ENCODE measurements at places on chromosomes 2 and 18.

DNA sequence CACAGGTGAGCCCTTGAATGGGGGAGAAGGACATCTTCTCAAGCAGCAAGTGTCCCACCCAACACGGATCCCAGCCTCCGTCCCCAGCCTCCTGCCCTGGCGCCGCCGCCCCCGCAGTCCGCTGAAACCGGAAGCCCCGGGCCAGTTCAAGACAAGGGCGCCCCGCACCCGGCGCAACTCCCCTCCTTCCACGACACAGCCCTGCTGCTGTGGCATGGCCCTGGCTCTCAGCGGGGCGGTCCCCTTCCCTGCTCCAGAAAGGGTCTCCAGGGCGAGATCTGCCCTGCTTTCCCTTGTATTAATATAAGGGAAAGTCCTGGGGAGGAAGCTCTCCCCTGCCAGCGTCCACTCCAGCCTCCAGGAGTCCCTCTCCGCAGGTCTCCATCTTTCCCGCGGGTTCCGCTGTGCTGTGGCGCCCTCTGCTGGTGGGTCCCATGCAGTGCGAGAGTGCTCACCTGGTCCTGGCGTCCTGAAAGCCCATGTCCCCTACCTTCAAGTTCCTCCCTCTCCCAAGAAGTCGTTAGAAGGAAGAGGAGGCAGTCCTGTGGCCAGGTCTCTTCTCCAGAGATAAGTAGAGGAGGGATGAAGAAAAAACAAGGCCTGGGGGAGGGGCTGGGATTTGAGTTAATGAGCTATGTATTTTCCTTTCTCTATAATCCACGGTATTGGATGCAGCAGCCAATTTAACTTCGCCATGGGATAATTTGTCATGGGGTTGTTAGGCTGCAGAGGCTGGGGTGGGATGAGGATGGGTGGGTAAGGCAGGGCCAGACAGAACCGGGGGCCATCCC lies 176.0 kb downstream of the SMAD2 start:
- no peak for DNase-seq

DNA sequence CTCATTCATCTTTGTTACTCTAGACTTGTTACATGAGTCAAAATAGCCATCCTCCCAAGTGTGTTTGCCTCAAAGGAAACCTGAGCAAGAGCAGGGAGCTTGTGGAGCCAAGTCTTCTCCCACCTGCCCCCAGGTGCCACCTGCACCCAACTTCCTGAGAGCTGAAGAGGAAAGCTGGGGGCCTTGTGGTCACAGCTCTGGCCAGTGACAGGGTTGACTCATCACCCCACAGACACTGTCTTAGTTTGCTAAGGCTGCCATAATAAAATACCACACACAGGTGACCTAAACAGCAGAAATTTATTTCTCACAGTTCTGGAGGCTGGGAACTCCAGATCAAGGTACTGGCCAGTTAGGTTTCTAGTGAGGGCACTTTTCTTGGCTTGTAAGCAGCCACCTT lies 99.6 kb downstream of the TPGS2 start:
- DNase-seq: no peak

DNA sequence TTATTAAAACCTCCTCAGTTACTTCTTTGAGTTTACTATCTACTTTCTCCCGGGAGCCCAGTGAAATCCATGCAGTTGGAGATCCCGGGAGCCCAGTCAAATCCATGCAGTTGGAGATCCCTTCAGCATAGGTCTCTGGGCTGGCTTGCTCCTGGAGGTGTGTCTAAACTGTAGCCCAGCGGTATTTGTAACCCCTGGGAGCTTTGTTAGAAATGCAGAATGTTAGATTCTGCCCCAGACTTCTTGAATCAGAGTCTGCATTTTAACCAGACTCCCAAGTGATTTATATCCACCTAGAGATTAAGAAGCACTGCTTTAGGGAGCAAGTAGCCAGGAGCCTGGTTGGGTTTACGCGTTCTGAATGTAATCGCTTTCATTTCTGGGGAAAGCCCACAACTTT lies 54.5 kb downstream of the ARHGAP28 start:
- DNase-seq: no peak

DNA sequence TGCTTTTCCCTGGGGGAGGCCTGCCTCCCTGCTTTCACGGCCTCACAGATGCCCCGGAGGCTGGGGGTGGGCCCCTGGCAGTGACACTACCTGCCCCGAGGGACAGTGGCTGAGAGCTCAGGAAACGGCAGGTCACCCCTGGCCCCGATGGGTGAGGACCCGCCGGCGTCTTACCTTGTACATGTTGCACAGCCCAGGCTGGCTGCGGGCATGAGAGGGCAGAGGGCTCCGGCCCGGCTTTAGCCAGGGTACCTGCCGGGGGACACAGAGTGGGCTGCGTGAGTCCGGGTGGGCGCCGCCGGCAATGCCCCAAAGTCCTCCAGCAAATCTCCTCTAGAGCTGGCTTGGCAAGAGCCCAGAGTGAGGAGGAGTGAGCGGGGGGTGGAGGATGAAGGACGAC lies 122.9 kb downstream of the MBP start:
- DNase-seq: no peak

GRCh38 chr2:169798718-169799592 lies at the start of gene SSB:
TSS of gene SSB (plus strand) at chr2:169798871. CDS start at chr2:169800961, 2,090 bp downstream.
- peak; percentile 86 for DNase-seq

GRCh38 chr2:64328415-64328722 lies 125.6 kb upstream of the LGALSL start:
- no peak for DNase-seq

GRCh38 chr2:111669928-111670695 lies 213.9 kb downstream of the ANAPC1 start:
- no peak for DNase-seq

DNA sequence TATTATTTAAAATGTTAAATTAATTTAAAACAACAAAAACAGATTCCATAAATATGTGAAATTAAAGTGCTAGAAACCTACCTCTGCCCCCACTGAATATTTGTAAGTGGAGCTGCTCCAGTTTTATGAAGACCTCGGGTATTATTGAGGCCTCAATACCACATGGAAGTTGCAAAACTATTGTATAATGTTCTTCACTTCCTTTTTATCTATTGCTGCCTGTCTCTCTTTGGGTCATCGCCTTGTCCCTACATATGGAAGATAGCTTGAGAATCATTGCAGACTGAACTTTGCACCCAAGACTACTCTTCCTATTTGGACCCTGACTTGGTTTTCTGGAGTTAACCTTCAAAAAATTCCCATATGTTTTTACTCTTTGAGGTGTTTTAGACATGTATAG lies 212.1 kb upstream of the NETO1 start:
- DNase-seq: no peak

DNA sequence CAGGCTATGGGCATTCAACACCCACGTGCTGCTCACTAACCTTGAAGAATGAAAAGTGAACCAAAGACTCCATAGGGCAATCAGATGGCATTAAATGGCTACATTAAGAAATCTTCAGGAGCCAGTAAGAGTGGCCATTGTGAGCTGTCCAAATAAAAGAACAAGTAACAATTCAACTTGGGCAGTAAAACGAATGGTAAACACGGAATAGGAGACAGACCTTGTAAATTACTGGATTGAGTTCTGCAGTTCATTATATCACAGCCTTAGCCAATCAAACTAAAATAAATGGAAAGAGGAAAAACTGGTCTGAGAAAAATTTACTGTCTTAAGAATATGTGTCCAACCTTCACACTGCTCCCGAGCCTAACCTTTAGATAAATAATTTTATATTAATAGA lies 306.5 kb upstream of the ZNF521 start:
- no peak for DNase-seq

DNA sequence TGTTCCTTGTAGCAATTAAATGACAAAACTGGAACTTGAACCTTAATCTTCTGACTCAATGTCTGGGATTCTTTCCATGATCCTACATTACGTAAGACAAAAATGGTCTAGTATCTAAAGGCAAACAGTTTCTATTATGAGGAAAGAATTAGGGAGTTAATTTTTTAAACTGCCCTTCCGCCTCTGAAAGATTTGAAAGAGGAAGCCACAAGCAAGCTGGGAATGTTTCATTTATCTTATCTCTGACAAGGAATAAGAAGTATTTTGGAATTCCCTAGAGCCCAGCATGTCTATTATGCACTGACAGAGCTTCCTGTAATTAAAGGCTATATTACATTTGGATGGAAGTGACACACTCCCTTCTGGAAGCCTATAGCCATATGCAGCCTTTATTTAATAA lies 558.8 kb upstream of the CDH2 start:
- DNase-seq: no peak

DNA sequence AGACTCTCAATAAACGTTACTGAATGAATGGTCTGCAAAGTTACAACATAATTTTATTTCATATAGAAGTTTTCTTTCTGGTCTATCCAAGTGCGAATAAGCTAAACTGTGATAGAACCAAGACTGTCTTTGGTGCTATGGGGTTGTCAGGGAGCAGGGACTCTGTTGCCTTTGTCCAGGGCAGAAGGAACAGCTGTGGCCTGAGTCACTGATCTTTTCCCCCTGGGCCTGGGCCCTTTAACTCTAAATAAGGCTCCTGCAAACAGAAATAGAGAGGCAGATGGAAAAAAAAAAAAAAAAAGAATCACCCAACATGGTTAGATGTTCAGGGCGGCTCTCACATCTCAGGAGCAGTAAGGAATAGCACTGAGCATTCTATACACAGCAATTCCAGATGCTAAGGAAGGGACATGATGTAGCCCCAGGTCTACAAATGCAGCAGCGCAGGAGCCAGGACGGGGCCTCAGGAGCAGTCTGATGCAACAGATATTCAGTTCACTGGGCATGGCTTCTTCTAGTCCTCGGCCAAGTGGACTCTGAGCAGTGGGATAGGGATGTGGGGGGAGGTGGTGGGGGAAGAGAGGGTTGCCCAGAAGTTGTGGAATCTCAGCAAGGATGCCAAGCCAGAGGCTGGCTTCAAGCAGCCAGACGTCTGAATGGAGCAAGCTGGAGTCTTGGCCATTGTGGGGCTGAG lies 247.1 kb upstream of the SIX2 start:
- no peak for DNase-seq

DNA sequence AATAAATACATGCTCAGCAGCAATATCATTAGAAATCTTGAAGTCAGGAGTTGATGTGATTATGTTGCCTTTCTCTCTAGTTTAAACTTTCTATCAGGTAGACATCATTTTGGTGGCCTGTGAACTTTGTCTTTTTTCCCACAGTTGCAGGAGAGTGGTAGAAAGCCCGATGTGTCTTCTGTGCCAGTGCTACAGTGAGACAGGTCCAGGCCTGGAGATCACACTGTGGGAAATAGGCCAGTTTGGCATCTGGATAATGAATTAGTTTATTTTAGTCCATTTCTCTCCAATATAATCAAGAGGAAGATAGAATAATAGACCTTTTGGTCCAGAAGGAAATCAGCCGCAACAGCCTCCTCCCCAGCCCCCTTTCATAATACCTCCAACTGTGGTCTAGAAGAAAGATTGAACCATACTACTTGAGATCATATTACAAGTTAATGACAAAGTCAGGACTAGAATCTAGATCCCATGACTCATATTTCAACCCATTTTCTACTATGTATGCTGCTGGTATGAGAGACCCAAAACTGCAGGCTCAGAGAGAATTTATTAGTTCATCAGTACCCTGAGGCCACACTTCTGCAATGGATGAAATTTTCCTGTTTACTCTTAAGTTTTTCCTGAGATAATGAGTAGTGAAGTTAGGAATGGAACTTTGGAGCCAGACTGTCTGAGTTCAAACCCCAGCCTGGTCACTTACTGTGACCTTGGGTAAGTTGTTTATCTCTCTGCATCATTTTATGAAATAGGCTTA lies 20.6 kb downstream of the KCMF1 start:
- DNase-seq: no peak

GRCh38 chr18:54480616-54481015 lies 110.4 kb upstream of the DYNAP start:
- no peak for DNase-seq

DNA sequence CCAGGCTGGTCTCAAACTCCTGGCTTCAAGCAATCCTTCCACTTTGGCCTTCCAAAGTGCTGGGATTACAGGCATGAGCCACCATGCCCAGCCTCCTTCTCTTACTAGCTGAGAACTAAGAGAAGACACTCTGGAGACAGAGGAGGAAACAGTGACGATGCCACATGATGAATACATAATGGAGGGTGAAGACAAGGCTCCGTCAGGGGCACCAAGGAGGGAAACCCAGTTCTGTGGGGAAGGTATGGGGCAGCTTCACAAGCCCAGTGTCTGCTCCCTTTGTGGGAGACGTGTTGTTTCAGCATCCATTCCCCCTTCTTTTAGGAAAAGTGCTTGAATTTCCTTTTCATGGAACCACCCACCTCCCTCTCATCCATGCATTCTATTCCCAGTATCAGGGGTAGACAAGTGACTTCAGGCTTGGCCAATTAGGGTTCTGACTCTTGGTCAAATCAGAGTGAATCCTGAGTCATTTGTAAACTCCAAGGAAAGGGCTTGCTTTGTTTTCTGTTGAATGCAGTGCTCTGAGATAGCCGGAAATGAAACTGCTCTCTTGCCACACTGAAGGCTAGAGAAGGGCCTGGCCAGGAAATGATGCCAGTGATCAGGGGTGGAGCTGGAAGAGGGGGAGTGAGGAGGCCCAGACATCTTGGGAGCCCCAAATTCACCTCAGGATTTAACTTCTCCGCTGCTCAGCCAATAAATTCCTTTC lies 23.7 kb downstream of the TMEM127 start:
- peak; percentile 90 for DNase-seq

DNA sequence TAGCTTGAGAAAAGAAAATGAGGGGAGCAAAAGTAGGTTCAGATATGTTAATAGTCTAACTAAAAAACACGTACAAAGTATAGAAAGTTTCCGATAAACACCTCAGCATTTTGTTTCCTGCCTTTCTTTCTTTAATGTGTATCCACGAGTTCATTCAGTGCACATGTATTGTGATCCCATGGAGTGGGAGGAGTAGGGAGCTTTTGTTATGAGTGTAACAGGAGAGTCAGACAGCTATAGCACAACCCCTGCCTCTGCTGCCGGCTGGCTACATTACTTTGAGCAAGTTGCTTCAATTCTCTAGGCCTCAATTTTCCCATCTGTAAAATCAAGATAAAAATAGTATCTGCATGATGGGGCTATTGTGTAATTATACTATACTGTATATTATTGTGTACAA lies 249.2 kb upstream of the FIGN start:
- no peak for DNase-seq

DNA sequence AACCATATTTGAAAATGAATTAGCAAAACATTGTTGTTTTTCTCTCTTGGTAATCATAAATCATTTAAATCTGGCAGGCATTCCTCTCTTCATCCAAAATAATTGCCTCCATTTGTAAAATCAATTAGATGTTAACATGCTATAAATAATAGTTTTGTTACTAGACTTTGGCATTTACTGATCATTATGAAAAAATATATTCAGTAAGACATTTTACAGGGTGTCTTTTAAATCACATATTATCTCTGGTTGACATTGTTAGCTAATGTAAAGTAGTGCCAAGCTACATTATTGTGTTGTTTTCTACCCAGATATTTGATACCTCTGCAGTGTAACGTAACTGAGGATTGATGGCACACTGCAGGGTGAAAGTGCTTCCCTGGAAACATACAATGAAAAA lies 31.8 kb upstream of the DLX1 start:
- no peak for DNase-seq

DNA sequence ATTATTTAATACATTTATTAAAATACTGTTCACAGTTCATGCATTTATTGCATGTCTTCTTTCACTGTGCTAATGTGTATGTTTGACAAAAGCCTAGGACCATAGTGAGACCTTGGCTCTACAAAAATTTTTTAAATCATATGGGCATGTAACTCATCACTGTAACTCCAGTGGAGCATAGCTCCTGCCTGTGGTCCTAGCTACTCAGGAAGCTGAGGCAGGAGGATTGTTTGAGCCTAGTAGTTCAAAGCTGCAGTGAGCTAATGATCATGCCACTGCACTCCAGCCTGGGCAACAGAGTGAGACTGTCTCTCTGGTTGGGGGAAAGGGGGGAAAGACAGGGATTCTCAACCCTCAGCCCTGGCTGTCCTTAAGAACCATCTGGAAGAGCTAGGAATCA lies 137.8 kb downstream of the PRKCE start:
- DNase-seq: no peak

- no peak for DNase-seq
These were observed 130.6 kb upstream of the UBE2E3 start for GRCh38 chr2:180849851-180850250.
